ENCODE measurements at places on chromosomes 2 and 18.

- DNase-seq = no peak
Measured at GRCh38 chr2:189152483-189152882, 27.1 kb downstream of the COL5A2 start.

DNA sequence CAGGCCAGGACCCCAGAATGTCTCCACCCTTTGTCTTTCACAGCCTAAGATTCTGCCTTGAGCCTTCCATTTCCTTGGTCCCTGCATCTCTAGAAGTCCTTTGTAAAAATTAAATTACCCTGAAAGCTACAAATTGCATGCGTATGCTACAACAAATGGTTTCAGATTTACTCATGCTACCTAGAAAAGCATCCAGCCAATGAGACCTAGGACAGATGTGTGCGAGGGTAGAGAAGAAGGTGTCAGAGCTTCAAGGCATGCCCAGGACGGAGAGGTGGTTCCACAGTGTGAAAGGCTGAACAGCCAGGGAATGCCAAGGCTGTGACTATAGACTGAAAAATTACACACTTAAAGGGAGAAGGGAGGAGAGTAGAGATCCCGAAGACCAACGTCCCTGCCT, 40.2 kb downstream of the CCBE1 start:
- DNase-seq = no peak

GRCh38 chr2:130370490-130370889, 14.6 kb downstream of the PTPN18 start:
- DNase-seq = no peak

DNA sequence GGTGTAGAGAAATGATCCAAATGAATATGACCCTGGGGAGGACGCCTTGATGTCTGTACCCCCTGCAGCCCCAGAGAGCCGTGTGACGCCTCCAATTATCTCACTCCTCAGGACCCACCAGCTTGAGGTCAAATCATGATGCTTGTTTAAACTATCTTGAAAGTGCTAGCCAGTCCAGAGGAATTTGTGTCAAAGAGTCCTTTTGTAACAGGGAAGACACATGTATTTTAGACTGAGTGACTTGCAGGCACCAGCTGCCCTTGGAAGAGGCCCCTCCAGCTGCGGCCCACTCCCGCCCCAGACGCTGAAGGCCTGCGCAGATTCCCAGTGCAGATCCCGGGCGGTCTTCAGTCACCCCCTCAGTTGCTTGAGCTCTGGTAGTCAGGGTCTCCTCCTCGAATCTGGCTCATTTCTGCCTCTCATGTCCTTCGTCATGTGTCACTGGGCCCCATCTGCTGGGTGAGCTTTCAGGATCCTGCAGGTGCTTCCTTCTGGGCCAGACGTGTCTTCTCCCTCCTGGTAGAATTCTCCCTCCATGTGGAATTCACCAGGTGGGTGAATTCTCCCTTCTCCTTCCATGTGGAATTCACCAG, 77.4 kb downstream of the RNF144A start:
- DNase-seq = no peak

- peak; percentile 71 for DNase-seq
Measured at GRCh38 chr2:289362-290089, 1.6 kb upstream of the ALKAL2 start.

GRCh38 chr2:193869564-193869963, 1674.8 kb upstream of the TMEFF2 start:
- DNase-seq = no peak

GRCh38 chr2:10405448-10405847, 42.7 kb downstream of the ODC1 start:
- DNase-seq = no peak

- no peak for DNase-seq
Measured at GRCh38 chr2:16506366-16506765, 159.3 kb downstream of the CYRIA start.

GRCh38 chr2:231985823-231986261, 24.3 kb downstream of the DIS3L2 start:
- DNase-seq = peak; percentile 85

DNA sequence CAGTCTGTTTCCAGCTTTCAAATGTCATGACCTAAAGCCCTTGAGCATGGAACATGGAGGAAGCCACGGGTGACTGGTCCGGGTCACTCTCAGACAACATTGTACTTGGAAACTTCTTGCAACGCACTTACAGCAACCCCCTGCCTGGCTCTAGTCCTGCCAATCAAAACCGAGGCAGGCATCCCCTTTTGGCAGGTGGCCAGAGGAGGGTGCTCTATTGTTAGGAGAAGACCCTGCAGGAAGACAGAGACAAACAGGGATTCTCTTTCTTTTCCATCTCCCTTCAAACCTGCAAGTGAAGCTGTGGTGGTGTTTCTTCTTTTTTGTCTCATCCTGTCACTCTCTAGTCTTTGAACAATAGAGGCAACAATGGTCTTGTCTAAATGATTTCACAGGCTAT, 667.2 kb downstream of the ZEB2 start:
- DNase-seq = peak; percentile 80

DNA sequence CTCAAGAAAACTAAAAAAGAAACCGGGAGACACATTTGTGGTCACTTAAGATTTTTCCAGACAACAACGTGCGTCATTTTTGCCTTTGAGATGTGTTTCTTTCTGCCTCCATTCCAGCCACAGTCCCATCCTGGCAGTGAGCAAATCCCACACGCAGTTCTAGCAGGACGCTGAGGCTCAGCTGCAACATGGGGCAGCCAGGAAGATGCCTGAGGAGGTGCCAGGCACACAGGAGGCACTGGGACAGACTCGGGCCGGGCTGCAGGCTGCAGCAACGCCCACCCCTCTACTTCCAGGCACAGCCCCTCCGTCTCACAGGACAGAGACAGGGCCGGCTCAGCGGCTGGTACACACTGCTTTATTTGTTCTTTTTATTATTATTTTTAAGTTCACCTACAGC, 13.1 kb downstream of the KLF11 start:
- no peak for DNase-seq

DNA sequence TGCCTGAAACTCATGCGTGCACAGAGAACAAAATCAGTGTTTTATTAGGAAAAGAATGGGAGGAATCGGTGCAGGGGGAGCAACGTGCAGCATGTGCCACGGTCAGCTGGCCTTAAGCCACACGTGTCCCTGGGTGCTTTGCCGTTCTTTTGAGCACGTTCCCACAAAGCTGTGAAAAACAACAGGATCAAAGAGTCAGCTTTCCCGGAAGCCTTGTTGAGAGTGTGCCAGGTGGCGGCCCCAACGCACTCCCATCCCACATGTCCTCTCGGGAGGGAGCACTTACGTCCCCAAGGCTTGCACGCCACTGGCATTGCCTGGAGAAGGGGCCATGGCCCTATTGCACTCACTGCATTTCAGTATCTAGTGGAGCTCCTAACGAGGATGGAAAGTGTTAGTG, 511.2 kb downstream of the EIPR1 start:
- no peak for DNase-seq

Data from endodermal cell (in vitro differentiated cells).